ENCODE measurements at places on chromosomes 1 and 21.

- DNase-seq: no peak
Observed at GRCh38 chr1:65431111-65431705, 10.7 kb downstream of the LEPR start.

GRCh38 chr1:93489756-93490155 is 41.8 kb downstream of the FNBP1L start:
- DNase-seq: no peak

- DNase-seq: peak; percentile 1
Observed at GRCh38 chr1:27804791-27805190, 25.8 kb upstream of the PPP1R8 start.

GRCh38 chr1:110390692-110391245 is at the start of gene SLC16A4:
Gene SLC16A4, minus strand, starts transcription at chr1:110391026. Its CDS starts 1,703 bp downstream, at chr1:110389323.
- DNase-seq: no peak

- no peak for DNase-seq
Observed at GRCh38 chr1:53108646-53109580, 33.5 kb downstream of the SLC1A7 start.

GRCh38 chr1:10830961-10831668 is 34.7 kb upstream of the CASZ1 start:
- no peak for DNase-seq

- no peak for DNase-seq
Observed at GRCh38 chr1:95641386-95641785, 407.4 kb downstream of the RWDD3 start.

- no peak for DNase-seq
Observed at GRCh38 chr1:201606096-201606495, 67.2 kb downstream of the NAV1 start.
